ENCODE measurements at places on chromosomes 3 and 15. TPM values are rescaled to one million over a fixed set of nuclear protein-coding genes. Genes with fewer than 3 reads are reported as not detected.

DNA sequence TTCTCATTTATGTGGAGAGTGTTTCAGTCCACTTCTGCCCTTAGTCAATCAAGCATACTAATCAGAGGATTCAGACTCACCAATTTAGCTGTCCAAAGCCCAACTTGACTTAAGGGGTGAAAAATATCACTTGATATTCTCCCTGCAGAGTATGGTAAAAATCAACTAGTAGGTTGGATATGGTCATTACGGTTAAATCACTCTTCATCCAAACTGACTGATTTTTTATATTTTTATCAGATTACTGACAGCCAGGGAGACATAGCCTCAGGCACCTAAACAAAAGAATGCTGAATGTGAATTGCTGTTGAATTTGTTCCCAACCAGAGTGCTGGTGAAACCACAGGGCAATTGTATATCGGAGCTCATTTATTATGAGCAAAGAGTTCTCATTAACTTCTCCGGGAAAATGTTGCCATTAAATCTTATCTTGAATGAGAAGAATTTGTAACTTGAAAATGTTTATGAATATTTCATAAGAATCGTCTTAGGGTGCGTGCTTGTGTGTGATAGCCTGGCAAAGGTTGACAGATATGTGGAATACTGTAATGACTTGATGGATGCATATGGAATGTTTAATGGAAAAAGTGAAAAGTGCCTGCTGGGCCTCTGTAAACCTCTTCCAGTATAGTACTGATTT is 411.2 kb downstream of the NAALADL2 start:
- no peak overlapping the region for H3K27ac ChIP-seq
- H3K4me1 ChIP-seq, result no peaks in the 10 kb centered on the region
- DNase-seq, result no peak
- no peaks in the 10 kb centered on the region for H3K27me3 ChIP-seq

DNA sequence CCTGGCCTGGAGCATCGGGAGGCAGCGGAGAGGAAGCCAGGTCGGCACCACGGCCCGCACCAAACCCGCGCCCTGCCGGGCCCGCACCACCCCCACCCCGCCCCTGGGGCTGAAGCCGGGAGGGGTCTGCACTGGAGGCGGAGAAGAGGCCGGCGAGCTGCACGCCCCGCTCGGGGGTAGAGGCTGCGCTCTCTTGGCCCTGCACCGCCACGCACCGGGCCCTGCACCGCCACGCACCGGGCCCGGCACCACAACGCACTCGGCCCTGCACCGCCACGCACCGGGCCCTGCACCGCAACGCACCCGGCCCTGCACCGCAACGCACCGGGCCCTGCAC is 41.4 kb downstream of the MUC20 start:
- DNase-seq, result no peak
- H3K36me3 ChIP-seq, result no peaks in the 10 kb centered on the region
- no peak overlapping the region for H3K4me3 ChIP-seq
- peaks cover 23% of the 10 kb centered on the region for H3K27me3 ChIP-seq

- no peaks in the 10 kb centered on the region for H3K36me3 ChIP-seq
- H3K27ac ChIP-seq, result no peak overlapping the region
- DNase-seq, result no peak
- H3K27me3 ChIP-seq, result no peaks in the 10 kb centered on the region
Measured at GRCh38 chr15:64542091-64542490, 81.7 kb downstream of the ZNF609 start.

DNA sequence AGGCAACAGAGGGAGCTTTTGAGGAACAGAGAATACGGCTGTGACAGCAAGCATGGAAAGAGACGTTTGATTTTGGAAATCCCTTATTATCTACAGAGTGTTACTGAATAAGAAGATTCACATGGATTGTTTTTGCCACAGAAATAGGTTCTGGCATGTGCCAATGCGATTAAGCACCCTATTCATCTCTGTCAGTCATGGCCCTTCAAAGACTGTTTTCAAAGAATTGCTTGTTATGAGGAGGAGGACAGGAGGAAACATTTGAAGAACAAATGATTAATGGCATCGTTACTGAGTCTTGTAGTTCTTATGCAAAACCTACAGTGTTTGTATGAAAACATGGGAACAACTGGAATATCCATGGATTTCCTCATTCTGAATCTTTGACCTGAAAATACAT is 86.2 kb downstream of the EPHA6 start:
- H3K27ac ChIP-seq, result no peak overlapping the region
- H3K4me1 ChIP-seq, result no peaks in the 10 kb centered on the region
- no peaks in the 10 kb centered on the region for H3K36me3 ChIP-seq
- no peak for DNase-seq
- H3K27me3 ChIP-seq, result no peaks in the 10 kb centered on the region
- H3K4me3 ChIP-seq, result no peak overlapping the region

- peaks cover 7% of the 10 kb centered on the region for H3K27me3 ChIP-seq
- no peak for DNase-seq
- H3K4me3 ChIP-seq, result no peak overlapping the region
- H3K4me1 ChIP-seq, result peaks cover 3% of the 10 kb centered on the region
- no peak overlapping the region for H3K27ac ChIP-seq
Measured at GRCh38 chr15:26101443-26101842, 238.3 kb upstream of the ATP10A start.

CD86 gene
- 4.5 TPM for total RNA-seq

CHRNA5 gene
- 9.0 TPM for total RNA-seq

RTP1 gene
- total RNA-seq, result not detected

PLXND1 gene
- 4.8 TPM for total RNA-seq

All from natural killer cell treated with Interleukin-12 subunit alpha and Interleukin-12 subunit beta and Interleukin-15 and Interleukin-18, amount 100 ng/mL, for 72 hours (primary cell).